Liver (tissue), 10 donors: ENCODE measurements at places on chromosomes 6 and 20.

- DNase-seq: no peak
Measured at GRCh38 chr6:20192625-20193024, 19.6 kb downstream of the MBOAT1 start.

DNA sequence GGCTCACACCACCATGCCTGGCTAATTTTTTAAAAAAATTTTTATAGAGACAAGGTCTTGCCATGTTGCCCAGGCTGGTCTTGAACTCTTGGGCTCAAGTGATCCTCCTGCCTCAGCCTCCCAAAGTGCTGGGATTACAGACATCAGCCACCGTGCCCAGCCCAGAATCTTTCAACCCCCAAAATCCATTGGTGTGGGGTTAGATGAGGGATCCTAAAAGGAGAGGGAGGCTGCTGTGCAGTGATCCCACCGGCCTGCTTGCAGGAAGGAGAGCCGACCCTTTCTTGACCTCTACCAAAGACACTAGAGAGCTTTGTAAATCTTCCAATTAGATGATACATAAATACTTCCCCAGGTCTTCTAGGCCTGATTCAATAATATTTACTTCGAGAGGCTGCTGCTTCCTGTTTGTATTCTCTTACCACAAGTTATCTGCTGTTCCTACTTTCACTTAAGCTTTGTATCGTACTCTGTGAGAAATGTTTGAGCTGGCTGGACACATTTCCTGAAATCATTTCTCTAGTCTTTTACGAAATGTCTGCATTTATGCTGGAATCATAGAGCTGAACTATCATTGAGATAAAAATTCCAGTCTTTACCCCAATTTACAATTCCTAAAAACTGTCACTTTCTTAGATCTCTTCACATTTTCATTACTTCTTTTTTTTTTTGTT lies 49.3 kb upstream of the IER3 start:
- no peak for DNase-seq

- DNase-seq: no peak
Measured at GRCh38 chr6:167137081-167137480, 14.2 kb downstream of the CCR6 start.

GRCh38 chr20:24870881-24871280 lies 78.2 kb upstream of the CST7 start:
- DNase-seq: no peak

DNA sequence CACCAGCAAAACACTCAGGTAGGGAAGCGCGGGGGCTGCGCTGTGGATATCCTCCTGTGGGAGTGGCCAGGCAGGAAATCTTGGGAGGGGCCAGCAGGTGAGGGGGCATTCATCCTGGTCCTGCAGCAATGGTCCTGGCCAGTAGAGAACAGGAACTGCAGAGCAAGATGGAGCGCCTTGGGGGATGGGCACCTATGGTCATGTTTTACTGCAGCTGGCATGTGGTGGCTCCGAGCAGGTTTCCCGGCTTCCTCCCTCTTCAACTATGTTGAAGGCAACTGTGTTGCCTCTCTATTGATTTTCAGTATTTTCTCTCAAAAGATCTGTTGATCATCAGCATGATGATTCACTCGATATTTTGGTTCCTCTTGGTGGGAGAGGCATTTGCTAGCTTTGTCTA lies 70.9 kb downstream of the SNAP91 start:
- DNase-seq: no peak
